ENCODE measurements at places on chromosomes 7 and 10. TPM values are rescaled to one million over a fixed set of nuclear protein-coding genes. Genes with fewer than 3 reads are reported as not detected.

ANLN gene
- 132 TPM for total RNA-seq

ZNF853 gene
- total RNA-seq = 3.7 TPM

DNA sequence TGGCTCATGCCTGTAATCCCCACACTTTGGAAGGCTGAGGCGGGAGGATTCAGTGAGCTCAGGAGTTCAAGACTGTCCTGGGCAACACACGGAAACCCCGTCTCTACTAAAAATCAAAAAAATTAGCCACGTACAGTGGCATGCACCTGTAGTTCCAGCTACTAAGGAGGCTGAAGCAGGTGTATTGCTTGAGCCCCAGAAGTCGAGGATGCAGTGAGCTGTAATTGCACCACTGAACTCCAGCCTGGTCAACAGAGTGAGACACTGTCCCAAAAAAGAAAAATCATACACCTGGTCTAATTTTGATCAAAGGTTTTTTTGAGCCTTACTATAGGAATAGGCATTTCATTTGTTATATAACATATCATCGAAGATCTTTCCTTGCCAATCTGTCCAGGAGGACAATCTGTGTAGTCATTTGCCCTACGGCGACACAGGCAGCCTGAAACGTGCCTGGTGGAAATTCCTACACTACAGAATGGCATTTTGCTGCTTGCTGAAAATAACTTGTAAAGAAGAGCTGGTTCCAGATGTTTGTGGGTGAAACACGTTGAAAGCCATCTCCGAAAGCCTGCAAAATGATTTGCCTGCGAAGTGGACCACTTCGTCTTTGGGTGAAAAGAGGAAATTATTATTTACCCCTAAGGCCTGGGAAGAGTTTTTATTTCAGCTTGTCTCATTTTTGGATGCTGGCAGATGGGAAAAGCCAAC lies 31.3 kb upstream of the GDI2 start:
- no peak for DNase-seq

CDHR1 gene
- total RNA-seq = 0.29 TPM

- no peak for DNase-seq
Measured at GRCh38 chr7:81007051-81007450, 88.2 kb upstream of the SEMA3C start.

DNA sequence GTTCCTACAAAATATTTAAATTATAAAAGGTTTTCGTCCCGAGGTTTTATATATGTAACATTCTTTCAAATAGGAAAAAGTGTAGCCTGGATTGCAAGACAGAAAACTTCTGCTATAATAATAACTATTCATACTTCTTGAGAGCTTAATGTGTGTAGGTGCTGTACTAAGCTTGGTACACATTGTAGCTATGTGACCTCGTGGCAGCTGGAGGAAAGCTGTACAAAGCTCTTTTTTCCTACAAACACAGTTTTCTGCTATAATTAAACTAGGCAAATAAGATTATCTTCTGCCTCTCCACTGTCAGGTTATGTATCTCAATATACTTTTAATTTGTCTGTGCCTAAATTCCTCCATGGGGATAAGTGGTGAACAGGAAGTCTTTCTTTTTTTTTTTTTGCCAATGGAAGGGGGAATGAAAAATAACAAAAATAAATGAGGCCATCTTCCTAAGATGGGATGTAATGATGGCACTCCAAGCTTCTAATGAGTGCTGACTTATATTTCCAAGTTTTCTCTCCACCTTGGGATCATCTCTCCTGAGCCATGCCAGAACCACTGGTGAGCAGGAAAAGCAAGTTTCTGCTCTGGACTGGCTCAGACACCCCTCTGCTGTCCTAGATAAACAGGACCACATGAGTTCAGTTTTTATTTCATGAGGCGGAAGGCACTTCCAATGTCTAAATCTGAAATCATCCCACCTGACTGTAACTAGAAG lies 9.9 kb downstream of the SGMS1 start:
- DNase-seq = no peak

DNA sequence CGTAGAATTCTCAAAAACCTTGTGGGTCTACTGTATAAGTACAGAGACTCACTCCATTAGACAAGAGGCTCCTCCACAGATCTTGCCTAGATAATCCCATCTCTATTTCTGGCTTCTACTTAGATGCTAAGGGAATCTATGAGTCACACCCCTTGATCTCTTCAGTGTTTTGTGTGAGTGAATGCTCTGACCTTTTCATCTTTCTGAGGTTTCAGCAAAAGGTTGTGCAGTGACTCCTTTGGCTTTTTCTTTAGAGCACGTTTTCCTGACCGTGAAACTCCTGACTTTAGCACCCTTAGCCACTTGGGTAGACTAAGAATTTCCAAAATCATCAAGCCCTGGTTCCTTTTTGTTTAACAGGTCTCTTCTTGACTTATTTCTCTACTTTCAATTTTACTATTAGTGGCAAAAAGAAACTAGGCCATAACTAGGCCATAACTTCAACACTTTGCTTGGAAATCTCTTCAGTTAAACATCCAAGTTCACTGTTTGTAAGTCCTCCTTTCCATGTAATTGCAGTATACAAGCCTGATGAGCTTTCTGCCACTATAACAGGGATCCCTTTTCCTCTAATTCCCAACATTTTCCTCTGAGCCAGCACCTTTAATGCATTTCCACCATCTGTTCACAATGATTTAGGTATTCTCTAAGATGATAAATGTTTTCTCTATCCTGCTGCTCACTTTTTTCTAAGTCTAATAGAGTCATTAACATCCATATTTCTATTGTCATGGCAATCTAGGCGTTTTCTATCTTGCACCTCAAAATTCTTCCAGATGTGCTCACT lies 19.4 kb downstream of the COPG2 start:
- DNase-seq = no peak

LCOR gene
- total RNA-seq = 6.4 TPM

GRCh38 chr7:82234457-82235049 lies 209.0 kb downstream of the CACNA2D1 start:
- peak; percentile 30 for DNase-seq

GRM8 gene
- total RNA-seq = 2.9 TPM

IDI1 gene
- 76.1 TPM for total RNA-seq

NPTX2 gene
- not detected for total RNA-seq

GRCh38 chr7:38801786-38802185 lies 107.2 kb downstream of the VPS41 start:
- no peak for DNase-seq

- peak; percentile 44 for DNase-seq
Measured at GRCh38 chr10:84429926-84430520, 101.6 kb downstream of the CCSER2 start.

DENND2A gene
- total RNA-seq = 0.77 TPM

DNA sequence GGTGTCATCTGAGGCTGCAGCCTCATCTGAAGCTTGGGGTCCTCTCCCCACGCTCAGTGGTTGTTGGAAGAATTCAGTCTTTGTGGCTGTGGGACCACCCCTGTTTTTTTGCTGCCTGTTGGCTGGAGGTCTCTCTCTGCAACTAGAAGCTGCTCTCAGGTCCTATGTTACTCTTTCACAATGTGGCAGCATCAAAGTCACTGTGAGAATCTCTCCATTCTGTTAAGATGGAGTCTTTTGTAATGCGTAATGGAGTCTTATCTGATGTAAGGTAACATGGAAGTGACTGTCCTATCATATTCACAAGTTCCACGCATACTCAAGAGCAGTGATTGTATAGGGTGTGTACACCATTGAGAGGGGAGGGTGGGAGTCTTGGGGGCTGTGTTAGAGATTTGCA lies 24.9 kb downstream of the TSPAN13 start:
- no peak for DNase-seq

- no peak for DNase-seq
Measured at GRCh38 chr10:77737608-77738007, 100.0 kb upstream of the KCNMA1 start.

CPA2 gene
- not detected for total RNA-seq

ANKIB1 gene
- total RNA-seq = 31.9 TPM

- peak; percentile 37 for DNase-seq
Measured at GRCh38 chr7:143003393-143004051, 23.4 kb downstream of the OR9A2 start.

DNA sequence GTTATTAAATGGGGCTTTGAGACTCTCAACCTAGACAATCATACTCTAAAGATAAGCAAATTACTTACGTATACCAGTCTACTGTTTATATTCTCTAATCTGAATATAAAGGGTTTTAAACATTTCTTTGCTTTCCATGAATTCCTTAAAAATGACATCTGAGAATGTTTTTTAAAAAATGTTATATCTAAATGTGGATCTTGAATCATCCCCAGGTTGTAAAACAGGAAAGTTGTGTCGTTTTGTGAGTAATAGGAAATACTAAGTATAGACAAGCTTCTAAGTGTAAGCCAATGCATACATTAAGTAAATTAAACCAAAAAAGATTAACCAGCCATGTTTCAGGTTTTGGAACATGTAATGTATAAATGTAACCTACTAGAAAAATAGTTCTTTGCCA lies 26.8 kb downstream of the ADD3 start:
- no peak for DNase-seq

- DNase-seq = no peak
Measured at GRCh38 chr10:52759154-52759553, 13.4 kb downstream of the MBL2 start.

MRPL43 gene
- 105 TPM for total RNA-seq

GRCh38 chr10:99766302-99766681 lies 16.1 kb upstream of the ABCC2 start:
- no peak for DNase-seq

- no peak for DNase-seq
Measured at GRCh38 chr7:22826593-22826992, 3.9 kb upstream of the TOMM7 start.

DNA sequence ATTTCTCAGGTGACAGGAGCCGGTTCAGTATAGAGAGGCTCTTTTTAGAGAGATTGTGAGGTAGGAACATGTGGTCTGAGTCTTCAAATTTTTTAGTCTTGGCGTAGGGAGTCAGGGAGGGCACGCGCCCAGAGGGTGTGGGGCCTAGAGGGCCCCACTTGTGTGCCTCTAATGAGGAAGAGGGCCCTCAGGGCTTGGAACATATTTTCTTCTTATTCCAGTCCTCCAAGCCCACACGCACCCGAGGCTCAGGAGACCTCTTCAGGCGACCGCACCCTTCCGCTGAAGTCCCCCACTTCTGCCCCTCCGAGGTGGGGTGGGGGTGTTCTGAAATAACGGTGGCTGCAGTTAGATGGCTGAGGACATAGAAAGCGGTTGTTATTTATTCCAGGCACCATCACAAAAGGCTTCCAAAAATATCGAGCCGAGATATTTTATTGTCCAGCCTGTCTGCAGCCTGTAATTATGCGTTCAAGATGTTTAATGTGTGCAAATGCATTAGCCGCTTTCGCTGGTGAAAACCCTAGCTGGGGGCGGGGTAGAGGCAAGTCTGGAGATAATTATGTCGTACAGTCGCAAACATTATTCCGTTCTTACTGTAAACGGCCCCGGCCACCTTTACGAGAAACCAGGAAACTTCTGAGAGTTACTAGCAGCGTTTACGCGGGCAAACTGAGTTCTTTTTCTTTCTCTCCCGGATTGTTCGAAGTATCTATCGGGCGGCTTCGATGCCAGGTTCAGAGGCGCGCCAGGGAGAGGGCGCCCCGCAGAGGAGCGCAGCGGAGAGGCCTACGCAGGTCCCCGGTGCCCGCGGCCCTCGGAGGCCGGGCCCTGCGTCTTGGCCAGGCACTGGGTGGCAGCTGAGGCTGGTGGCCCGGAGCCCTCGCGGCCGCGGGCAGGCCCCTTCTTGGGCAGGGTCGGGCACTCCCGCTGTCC lies 12.9 kb upstream of the HOXA13 start:
- DNase-seq = no peak

- no peak for DNase-seq
Measured at GRCh38 chr10:32372000-32372875, 25.3 kb upstream of the EPC1 start.

GRCh38 chr7:78315119-78315518 lies 516.5 kb downstream of the PHTF2 start:
- DNase-seq = no peak

GRCh38 chr7:95865716-95866371 lies 93.5 kb downstream of the DYNC1I1 start:
- no peak for DNase-seq

- no peak for DNase-seq
Measured at GRCh38 chr7:55144333-55145317, 125.8 kb downstream of the EGFR start.

All from H4 (cell line).